ENCODE measurements at places on chromosomes 3 and 15. TPM values are rescaled to one million over a fixed set of nuclear protein-coding genes. Genes with fewer than 3 reads are reported as not detected.

Gene ROPN1
- total RNA-seq = not detected

Gene ATP13A4
- not detected for total RNA-seq

Gene GOLGA8T
- 1.7 TPM for total RNA-seq

Gene SRP14
- total RNA-seq = 209 TPM

Gene LRRC2
- not detected for total RNA-seq

Gene ADGRG7
- not detected for total RNA-seq

Gene GABRR3
- total RNA-seq = not detected

Gene ARNT2
- 16.5 TPM for total RNA-seq

Gene IGDCC3
- 0.07 TPM for total RNA-seq

Gene SNURF
- 10.8 TPM for total RNA-seq

Gene ZPLD1
- not detected for total RNA-seq

Gene CYP8B1
- total RNA-seq = not detected

Gene SCAANT1
- not detected for total RNA-seq

Gene TMEM45A
- total RNA-seq = 2.2 TPM

Gene RAD51
- total RNA-seq = 20.1 TPM

Gene SAMD7
- not detected for total RNA-seq

Gene ZMYND10
- 1.1 TPM for total RNA-seq

Gene SYNM
- 32.3 TPM for total RNA-seq

Gene PLCL2
- 6.8 TPM for total RNA-seq

Gene SH3GL3
- 0.68 TPM for total RNA-seq

Gene NANOGP8
- not detected for total RNA-seq

Gene LSAMP
- 0.14 TPM for total RNA-seq

Gene PTX3
- total RNA-seq = 1.8 TPM

Gene GRIP2
- total RNA-seq = 1.2 TPM

Gene ANKDD1A
- total RNA-seq = 1.9 TPM

Gene PDCD10
- total RNA-seq = 59.2 TPM

Gene PLOD2
- 67.2 TPM for total RNA-seq

Gene PPP1R14D
- total RNA-seq = not detected

Gene CLRN1
- not detected for total RNA-seq

Gene HIGD2B
- not detected for total RNA-seq

Gene CDC25A
- 9.4 TPM for total RNA-seq

Gene ZNF860
- total RNA-seq = 1.1 TPM

Gene DENND4A
- total RNA-seq = 5.6 TPM

Gene SAMMSON
- total RNA-seq = not detected

Gene MAPK6
- 71.1 TPM for total RNA-seq

Data from A549 treated with Hydrocortisone at 1 μM for 4 hours (cell line).